ENCODE measurements at places on chromosomes 7 and 10.

- DNase-seq: peak; percentile 27
These were observed 486 bp downstream of the CACNA2D1 start for GRCh38 chr7:82443036-82443546.

- no peak for DNase-seq
These were observed 102.3 kb downstream of the SORBS1 start for GRCh38 chr10:95458871-95459270.

DNA sequence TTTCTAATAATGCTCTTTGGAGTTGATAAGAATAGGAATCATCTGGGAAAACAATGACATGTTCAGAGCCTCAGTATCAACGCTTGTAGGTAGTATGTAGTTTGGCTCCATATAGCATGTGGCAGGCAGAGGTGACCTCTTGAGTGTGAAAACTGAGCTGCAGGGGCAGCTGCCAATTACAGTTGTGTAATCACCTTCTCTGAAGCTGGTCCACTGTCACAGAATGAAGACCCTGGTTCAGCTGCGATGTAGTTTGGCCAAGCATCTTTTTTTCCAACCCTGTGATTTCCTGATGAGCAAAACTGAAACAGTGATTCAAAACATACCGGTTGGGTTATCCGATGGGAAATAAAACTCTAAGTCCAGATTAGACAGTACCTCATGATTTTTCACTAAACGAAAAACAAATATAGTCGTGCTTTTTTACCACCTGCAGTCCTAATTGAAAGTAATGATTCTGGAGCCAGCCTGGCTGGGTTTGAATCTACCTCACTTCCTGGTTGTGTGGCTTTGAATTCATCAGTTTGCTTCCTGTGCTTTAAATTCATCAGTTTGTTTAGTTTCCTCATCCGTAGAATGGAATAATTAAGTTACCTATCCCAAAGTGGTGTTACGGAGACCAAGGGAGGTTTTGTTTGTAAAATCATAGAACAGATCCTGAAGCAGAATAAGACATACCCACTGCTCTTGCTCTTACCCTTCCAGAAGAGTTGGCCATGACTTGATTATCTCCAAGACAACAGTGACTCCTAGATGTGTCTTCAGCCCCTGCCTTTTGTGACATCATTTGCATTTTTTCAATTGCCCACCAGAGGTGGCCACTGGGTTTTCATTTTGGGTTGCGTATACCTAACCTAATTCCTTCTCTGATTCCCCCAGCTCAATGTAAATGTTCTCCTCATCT lies 87.4 kb downstream of the CELF2 start:
- no peak for DNase-seq

GRCh38 chr7:106870983-106871410 lies 5.9 kb downstream of the PIK3CG start:
- DNase-seq: no peak

DNA sequence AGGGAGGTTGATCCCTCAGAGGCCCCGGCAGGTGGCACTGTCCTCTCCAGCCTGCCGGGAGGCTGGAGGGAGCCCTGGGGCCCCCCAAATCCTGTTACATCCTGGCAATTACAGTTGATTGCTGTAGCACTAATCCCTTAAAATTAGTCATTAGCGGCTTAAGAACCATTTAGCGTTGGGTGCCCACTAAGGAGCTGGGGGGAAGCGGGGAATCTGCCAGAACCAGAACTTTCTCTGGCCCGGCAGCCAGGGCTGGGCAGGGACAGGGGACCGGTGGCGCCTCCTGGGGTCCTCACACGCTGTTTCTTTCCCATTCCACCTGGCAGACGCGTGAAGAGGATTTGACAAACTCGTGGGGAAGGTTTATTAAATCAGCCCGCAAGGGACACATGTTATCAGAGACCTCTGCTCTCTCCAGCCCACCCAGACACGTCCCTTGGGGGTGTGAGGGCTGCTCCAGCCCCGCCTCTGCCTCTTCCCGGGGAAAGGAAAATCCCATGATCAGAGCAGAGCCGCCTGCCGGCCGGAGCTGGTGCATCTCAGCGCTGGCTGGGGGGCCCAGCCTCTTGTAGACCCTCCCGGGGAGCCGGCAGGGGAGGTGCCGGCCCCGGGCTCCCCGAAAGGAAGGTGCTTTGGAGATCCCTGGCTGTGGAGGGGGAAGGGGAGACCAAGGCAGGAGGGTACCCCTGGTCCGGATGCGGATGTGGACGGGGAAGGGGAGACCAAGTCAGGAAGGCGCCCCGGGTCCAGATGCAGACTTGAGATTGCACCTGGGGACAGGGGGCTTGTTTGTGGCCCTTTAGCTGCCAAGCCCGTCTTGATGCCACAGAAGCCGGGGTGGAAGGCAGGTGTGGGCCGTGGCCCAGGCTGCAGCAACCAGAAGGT lies 142.7 kb downstream of the ELFN1 start:
- peak; percentile 8 for DNase-seq

DNA sequence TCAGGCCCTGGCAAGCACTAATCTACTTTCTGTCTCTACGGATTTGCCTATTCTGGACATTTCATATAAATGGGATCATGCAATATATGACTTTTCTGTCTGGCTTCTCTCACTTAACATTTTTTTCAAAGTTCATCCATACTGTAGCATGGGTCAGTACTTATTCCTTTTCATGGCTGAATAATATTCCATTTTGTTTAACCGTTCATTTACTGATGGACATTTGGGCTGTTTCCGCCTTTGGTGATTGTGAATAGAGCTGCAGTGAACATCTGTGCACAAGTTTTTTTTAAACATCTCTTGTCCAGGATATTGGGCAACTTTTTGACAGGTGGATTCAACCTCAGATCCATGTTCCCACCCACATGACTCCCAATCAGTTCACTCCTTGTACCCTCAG lies 31.0 kb downstream of the AIFM2 start:
- DNase-seq: no peak

DNA sequence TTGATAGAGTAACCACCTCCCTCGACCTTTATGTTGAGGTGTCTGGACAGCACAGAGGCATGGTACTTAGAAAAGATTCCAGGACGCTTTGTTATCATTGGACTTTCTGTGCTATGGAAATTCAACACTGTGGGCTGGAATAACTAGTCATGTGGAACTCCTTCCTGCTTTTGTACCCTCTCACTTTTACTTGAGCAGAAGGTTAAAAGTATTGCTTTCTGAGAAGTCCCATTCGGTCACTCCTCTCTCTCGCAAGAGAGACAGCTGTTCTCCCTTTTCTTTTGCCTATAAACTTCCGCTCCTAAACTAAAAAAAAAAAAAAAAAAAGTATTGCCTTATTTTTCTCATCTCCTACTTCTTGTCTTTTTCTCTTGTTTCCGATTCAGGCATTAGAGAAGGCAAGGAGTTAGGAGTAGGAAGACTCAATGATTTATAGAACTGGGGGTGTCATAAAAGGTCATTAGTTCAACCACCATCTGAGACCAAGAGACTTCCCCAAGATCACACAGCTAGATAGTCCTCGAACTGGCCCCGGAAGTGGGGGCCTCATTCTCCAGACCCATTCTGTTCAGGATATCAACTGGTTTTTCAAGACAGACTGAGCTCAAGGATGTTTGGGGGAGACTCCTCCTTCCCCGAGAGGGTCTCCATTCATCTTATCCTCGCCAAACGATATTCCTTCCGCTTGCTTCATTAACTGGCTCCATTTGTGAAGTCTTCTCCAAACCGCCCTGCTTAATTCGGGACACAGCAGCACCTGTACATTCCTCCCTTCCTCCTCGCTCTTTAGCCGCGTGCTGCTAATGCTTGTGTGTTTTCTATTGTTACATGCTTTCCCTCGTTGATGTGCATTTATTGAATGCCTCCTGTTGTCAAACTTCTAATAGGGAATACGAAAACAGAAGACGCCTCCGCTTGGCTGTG lies 995 bp upstream of the INPP5F start:
- no peak for DNase-seq

DNA sequence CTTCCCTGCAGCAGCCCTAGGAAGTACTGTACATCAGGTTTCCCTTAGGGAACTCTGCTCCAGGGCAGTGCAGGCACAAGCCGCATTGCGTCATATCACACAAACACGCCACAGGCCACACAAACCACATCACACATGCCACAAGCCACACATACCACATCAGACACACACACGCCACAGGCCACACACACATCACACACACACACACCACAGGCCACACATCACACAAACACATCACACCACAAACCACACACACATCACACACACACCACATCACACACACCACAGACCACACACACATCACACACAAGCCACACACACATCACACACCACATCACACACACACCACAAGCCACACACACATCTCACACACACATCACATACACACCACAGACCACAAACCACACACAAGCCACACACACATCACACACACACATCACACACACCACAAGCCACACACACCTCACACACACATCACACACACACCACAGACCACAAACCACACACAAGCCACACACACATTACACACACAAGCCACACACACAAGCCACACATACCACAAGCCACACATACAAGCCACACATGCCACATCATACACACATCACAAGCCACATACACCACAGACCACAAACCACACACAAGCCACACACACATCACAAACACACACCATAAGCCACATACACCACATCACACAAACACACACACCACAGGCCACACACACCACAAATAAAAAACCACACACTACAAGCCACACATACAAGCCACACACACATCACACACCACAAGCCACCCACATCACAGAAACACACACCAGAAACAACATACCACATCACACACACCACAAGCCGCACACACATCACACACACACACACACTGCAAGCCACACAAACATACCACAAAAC lies 53.4 kb downstream of the TMEM209 start:
- peak; percentile 23 for DNase-seq

DNA sequence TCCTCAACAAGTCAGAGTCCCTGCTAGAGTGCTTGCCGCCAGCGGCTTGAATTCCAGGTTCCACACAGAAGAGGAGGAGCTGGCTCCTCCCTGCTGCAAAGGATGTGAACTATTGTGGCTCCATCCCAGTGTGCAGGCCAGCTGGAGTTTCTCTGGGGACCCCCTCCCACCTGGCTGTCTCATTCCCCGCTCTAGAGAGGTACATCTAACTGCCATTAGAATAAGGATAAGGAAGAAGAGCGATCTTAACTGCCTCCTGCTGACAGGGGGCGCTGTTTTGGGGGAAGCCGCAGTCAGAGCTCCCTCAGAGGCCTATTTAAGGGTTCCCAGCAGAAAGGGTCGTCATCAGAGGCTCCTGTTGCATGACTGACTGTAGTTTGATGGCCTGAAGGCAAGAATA lies 40.8 kb upstream of the HECW1 start:
- DNase-seq: no peak

GRCh38 chr7:55034776-55035175 lies 16.0 kb downstream of the EGFR start:
- no peak for DNase-seq

DNA sequence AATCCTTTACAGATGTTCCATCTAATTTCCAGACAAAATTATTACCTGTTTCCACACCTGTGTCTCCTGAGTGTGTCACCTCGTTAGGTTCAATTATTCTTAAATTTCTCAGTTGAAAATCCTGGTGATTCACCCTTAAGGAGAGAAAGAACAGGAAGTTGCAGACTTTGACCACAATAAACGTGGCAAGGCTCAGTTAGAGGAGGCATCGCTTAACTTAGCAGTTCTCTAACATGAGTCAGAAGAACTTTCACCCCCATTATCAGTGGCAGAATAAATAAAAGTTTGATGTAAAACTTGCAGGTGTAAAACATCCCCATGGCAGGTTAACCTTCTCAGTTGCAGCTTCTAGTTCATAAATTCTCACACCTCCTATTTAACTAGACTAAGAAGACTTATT lies 8.3 kb downstream of the XPNPEP1 start:
- peak; percentile 91 for DNase-seq

DNA sequence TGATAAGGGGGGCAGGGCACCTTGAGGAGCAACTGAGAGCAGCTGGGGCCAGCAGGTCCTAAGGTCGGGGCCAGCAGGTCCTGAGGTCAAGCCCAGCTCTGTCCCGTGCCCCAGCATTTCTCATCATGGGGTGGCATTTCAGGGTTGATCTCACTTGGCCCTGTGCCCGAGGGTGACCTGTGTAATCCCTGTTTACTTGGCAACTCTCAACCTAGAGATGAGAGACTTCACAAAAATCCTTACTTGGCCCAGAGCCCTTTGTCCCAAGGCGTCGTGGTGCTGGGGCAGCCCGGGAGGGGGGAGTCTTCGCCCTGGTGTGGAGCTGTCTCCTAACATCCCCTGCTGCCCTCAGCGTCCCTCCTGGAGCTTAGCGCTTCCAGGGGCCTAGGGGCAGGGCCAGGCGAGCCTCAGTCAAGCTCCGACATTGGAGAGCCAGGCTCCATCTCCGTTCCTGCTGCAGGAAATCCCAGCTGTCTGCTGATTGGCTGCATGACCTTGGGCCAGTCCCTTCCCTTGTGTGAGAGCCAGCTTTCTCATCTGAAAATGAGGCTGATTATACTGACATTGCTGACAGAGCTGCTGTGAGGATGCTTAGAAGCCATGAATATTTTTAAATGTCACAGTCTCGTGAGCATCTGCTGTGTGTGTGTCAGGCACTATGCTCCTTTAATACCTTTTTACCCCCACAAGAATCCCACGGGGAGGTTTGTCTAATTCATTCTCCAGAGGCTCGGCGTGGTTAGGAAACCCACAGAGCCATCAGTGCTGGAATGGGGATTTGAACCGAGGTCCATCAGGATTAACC lies 94.3 kb downstream of the ZMIZ1 start:
- DNase-seq: peak; percentile 21

DNA sequence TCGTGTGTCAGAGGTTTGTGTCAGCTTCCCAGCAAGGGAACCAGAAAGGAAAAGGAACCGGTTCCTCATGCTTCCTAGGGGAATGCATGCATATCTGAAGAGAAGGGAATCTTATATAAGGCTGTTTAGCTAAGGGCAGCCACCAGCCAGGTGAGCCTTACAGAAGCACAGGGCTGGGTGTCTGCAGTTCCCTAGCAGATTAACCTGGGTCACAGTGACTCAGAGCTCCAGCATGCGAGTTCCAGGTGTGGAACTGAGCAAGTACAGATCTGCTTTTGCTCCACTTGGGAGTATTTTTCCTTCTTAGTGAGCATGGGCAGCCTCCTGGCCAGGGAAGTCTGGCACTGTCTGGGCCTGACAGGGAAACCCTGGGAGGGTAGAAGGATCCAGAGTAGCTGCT lies 957 bp upstream of the ANKRD2 start:
- peak; percentile 94 for DNase-seq

DNA sequence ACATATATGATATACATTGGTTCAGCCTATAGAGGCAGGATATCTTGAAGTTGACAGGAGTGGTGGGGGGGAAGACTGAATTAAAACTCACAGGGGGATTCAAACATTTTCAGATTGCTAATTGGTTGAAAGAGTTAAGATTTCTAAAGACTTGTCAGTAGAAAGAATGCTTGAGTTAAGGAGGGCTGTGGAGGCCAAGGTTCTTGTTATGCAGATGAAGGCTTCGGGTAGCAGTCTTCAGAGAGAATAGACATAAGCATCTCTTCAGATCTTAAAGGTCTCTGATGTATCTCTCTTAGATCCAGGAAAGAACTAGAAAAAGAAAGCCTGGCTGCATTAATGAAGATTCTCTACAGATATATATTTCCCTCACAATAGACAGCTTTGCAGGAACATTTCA lies 209.8 kb upstream of the SEMA3D start:
- no peak for DNase-seq

- DNase-seq: no peak
These were observed 10.5 kb downstream of the YME1L1 start for GRCh38 chr10:27143686-27144085.
